ENCODE measurements at places on chromosomes 2 and 18.

- peak; percentile 49 for DNase-seq
These were observed at the start of gene CYS1 for GRCh38 chr2:10079870-10080535. CYS1 (minus strand) TSS chr2:10080411; CDS start chr2:10080223, 188 bp downstream.

- no peak for DNase-seq
These were observed 190.0 kb downstream of the ZBTB7C start for GRCh38 chr18:48219037-48219809.

GRCh38 chr18:6428851-6429395 lies 14.2 kb upstream of the L3MBTL4 start:
- DNase-seq, result no peak

- DNase-seq, result no peak
These were observed 259.1 kb downstream of the SS18 start for GRCh38 chr18:25831301-25831701.

GRCh38 chr2:126704434-126705160 lies 48.6 kb downstream of the GYPC start:
- DNase-seq, result no peak

DNA sequence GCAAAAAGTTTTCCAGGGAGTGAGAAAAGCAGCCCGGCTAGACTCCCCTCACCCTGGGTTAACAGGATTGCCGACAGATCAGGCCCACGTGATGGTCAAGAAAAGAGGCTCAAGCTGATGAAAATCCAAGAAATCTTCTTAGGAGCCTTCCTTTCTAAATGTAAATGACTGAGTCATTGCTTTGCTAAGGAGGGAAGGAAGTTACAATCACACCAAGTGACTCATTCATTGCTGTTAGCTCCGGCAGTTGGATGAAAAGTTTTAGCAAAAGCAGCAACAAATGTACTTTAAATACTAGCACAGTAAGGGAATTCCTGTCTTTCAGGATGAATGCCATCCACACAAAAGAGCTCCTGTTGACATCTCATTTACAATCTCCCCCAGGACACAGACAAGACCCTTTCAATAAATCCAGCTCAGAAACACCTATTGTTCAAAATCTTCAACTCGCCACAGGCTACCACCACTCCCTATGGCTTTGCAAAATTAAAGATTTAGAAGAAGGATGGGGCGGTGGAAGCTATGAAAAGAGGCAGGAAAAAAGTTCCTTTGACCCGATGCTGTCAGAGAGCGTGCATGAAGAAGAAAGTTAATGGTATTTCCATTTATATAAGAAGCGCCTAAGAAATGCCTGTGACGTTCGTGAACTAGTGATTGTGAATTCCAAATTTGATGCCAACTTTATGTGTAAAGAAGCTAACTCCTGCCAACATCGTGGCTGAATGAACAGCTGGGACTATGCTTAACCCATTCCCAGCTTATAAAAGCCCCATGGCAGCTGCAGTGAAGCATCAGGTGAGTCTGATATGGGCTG lies 153.7 kb downstream of the TGIF1 start:
- DNase-seq, result no peak

GRCh38 chr2:133953524-133953923 lies 300.3 kb upstream of the MGAT5 start:
- DNase-seq, result no peak

DNA sequence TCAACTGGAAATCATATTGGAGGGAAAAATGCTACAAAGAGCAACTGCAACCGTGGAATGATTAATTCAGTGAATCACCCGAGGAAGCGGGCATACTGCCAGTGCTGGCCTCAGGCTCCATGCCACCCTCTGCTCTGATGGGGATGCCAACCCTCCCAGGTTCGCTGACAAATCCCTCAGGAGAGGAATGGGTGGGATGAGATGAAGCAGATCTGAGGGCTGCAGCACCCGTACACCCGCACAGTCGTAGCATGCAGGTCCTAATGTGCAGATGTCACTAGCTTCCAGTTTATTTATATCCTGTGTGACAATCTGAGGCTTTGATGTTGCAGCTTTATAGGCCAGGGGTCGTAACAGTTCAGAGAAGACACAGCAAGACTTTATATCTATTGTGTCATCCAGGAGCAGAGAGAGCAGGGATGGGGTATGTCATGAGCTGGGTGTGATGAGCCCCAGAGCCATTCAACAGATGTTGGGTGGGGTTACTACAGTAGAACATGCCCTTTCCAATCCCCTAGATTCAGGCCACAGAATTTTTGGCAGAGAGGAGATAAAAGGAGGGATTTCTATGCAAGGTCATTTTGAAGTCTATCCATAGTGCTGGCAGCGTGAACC lies 44.6 kb downstream of the DPP4 start:
- peak; percentile 26 for DNase-seq

- DNase-seq, result no peak
These were observed 62.2 kb upstream of the PLA2R1 start for GRCh38 chr2:160124571-160124970.

DNA sequence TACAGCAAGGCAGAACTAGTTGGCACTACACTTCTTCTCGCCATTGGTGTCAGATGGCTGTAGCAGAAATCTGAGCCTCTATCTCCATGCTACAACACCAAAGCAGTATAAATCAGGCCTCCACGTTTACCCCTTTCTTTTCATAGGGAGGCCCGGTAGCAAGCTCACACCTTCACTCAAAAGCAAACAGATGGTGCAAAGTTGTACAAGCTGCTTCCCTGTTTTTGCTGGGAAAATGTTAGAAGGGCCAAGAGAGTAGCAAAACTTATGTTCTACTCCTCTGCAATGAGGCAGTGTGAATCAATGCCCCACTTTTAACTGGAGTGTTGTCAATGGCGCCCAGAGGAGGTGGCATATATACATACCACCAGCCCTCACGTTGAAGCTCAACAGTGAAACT lies 369.6 kb upstream of the NRXN1 start:
- DNase-seq, result no peak

DNA sequence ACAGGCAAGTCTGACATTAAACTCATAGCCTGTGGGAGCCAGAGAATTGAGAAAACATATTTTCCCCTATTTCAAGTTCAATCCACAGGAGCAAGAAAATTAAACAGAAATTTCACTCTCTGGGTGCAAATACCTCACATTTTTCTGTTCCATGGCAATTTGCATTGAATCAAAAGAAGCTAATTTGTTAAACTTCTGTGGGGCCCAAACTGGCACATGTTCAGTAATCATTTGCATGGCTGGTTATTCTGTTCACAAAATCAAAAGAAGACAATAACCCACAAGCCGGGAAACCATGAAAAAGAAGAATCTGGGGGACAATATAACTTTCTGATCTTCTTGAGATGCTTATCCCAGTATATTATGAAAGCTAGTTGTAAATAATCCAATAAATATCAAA lies 363.1 kb downstream of the LRP1B start:
- no peak for DNase-seq

DNA sequence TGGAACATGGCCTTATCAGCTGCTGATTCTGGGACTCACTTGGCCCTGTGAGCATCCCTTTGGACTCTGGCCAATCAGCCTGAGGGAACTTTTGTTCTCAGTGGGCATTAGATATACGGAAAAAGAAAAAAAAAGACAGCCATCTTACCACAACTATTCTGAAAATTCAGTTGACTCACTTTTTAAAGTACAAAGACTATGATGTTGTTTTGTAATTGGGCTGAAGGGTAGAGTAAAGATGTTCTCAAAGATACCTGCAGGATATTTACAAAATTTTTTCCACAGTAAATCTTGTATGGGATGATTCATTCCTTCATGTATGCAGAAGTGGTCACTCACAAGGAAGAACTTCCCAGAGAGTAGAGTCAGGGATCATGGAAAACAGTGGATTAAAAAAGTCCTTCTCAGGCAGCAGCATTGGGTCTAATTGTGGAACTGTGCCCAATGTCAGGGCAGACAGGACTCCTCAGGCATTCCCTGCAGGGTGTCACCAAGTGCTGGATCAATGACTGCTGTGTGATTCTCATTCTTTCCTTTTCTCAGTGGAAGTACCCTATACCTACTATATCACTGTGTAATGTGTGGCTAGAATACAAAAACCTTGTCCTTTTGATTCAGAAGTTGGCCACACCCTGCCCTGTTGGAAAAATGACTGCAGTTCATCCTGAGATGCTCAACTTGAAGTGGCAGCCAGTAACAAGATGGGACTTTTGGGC lies 35.4 kb downstream of the SULT1C4 start:
- DNase-seq, result no peak

GRCh38 chr18:49025426-49025766 lies 74.6 kb upstream of the SMAD7 start:
- DNase-seq, result no peak

- no peak for DNase-seq
These were observed 420.2 kb upstream of the MEX3C start for GRCh38 chr18:51617572-51618260.

GRCh38 chr18:72539901-72540300 lies 4.2 kb downstream of the CBLN2 start:
- DNase-seq, result no peak

- DNase-seq, result no peak
These were observed 56.5 kb upstream of the TMEM247 start for GRCh38 chr2:46422717-46423394.

DNA sequence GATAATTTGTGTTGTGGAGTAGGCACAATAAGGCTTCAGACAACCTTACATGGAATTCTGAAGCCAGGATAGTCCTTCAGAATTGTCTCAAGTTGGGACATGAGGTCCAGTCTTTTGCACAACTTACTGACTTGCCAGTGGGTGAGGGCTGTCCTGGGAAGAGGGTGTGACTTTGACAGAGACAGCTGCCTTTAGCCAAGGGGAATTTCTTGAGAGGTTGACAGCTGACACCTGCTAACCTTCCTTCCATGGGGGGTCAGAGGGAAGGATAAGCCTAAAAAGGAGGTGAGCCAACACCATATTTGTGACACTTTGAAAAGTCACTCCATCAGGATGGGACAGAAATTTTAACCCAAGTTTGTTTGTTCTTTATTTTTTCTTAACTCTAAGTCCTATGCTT lies 907.8 kb upstream of the CRIM1 start:
- no peak for DNase-seq

DNA sequence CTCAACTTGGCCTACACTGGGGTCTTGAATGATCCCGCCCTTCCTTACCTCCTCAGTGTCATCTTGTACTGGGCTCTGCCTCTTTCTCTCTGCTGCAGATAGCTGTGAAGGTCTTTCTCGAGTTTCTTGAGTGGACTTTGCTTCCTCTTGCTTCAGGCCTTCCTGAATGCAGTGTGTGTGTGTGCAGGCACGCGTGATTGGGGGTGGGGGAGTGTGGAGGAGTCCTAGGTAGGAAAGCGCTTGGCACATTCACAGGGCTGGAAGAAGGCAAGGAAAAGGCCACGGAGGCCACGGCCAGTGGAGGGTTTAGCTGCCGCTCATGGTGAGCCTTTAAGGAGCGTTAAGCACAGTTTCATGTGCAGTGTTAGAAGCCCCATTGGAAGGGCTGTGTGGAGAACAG lies 5.5 kb downstream of the RALB start:
- DNase-seq, result no peak

- DNase-seq, result no peak
These were observed 62.2 kb downstream of the SPIRE1 start for GRCh38 chr18:12595571-12596255.

DNA sequence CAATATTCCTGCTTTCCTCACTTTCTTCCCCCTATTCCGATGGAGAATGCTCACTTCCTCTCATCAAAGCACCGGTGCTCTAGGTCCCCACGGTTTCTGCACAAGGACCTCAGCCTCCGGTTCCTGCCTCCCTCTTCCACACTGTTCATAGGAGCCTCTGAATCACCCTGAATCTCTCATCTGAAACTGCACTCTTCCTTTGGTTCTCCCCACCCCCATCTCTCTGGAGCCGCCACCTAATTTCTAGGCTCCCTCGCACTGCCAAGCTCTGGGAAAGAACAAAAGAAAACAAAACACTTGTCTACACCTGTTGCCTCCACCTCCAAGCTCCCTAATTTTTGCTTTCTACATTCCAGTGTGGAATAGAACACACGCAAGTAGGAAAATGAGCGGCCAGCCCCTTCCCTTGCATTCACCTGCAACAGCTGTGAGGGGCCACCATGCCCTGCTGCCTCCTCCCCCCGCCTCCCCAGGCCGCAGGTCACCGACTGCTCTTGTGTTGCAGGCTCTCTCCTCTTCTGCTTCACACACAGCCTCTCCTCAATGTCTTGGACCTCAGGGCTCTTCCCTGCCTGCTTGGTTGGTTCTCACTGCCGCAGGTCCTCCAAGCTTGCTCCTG lies 9.6 kb downstream of the FBXO15 start:
- no peak for DNase-seq

GRCh38 chr2:161208527-161209139 lies 48.4 kb downstream of the TANK start:
- DNase-seq, result no peak

DNA sequence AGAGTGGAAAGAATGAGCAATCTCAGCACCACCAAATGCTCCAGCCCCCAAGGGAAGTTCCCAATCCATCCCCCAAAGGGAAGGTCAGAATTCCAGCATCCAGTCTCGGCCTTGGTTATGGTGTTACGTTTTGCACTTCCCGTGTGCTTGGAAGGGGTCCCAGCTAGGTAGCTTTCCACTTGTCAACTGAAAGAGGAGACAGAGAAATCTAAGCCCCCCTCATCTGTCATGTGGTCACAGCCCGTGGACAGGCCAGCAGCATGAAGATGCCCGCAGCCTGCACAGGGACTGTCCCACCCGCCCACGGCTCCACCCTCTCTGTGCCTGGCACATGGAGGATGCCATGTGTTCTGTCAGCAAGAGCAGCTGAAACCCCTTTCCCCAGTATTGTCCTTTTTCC lies 32.1 kb downstream of the RHOB start:
- no peak for DNase-seq

DNA sequence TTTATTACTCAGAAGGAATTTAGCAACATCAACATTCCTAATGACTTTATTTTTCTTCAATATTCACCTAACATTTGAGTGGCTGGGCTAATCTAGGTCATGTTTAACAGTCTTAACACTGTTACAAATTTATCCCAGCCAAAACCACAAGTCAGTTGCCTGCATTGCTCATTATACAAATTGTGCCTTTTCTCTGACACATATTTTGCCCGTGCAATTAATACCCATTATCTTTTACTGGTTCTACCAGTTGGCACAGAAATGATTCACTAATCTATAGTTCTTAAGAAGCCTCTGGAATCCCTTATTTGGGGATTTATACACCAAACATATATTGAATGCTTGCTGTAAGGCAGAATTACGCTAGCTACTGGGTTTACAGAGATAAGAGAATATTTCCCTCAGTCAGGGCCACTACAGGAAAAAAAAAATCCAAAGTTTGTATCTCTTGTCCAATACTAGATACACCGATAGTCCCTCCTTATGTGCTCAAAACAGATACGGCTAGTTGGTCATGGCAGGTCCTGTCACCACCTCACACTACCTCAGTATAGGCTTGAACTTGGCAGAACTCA lies 46.3 kb downstream of the ZCCHC2 start:
- no peak for DNase-seq

GRCh38 chr18:25097569-25098056 lies 254.4 kb downstream of the ZNF521 start:
- peak; percentile 55 for DNase-seq
